BE2C (cell line): ENCODE measurements at places on chromosomes 13 and 19.

GRCh38 chr19:13964776-13965175, 12.5 kb downstream of the DCAF15 start:
- no peak for DNase-seq

DNA sequence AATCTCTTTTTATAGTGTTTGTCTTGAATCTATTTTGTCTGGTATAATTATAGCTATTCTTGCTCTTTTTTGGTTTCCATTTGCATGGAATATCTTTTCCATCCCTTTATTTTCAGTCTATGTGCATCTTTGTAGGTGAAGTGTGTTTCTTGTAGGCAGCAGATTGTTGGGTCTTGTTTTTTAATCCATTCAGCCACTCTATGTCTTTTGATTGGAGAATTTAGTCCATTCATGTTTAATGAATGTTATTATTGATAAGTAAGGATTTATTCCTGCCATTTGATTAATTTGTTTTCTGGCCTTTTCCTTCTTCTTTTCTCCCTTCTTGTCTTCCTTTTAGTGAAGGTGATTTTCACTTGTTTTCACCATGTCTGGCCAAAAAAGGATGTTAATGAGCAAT, 11.7 kb upstream of the ZDHHC20 start:
- DNase-seq, result no peak

GRCh38 chr19:3149526-3150505, 14.0 kb downstream of the GNA15 start:
- no peak for DNase-seq

- DNase-seq, result no peak
Measured at GRCh38 chr13:40756042-40756441, 14.9 kb downstream of the MRPS31 start.

GRCh38 chr13:95204231-95204765, 97.0 kb downstream of the ABCC4 start:
- DNase-seq, result no peak

DNA sequence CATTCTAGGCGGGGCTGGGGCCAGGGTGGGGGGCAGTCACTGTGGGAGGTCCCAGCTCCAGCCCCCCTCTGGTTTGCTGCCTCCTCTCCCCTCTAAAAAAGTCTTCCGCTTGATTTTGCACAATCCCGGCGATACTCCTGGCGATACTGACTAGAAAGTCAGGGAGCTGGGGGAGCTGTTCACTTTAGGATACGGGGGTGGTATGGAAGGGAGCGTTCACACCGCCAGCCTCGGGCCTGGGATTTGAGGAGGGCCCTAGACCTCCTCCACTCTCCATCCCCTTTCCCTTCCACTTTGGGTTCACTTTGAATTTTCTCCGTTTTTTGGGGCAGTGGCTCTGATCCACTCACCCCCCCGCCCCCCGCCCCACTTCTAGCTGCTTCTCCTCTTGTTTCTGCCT, 35.0 kb downstream of the KEAP1 start:
- DNase-seq, result no peak

DNA sequence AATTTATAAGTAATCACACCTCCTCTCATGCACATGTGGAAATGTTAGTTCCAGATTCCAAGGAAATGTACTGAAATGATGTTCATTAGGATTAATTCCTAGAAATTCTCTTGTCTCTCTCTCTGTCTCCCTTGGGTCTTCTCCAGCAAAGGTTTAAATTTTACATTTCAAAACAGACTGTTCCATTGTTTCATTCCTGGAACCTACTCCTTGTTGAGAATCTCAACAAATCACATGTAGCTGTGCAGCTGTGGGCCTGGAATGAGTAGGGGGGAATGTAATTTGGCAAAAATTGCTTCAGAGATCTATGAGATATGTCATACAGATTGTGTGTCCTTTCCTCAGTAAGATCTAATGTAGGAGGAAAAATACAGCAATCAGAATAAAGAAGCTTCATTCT, 46.2 kb upstream of the RFXAP start:
- no peak for DNase-seq

DNA sequence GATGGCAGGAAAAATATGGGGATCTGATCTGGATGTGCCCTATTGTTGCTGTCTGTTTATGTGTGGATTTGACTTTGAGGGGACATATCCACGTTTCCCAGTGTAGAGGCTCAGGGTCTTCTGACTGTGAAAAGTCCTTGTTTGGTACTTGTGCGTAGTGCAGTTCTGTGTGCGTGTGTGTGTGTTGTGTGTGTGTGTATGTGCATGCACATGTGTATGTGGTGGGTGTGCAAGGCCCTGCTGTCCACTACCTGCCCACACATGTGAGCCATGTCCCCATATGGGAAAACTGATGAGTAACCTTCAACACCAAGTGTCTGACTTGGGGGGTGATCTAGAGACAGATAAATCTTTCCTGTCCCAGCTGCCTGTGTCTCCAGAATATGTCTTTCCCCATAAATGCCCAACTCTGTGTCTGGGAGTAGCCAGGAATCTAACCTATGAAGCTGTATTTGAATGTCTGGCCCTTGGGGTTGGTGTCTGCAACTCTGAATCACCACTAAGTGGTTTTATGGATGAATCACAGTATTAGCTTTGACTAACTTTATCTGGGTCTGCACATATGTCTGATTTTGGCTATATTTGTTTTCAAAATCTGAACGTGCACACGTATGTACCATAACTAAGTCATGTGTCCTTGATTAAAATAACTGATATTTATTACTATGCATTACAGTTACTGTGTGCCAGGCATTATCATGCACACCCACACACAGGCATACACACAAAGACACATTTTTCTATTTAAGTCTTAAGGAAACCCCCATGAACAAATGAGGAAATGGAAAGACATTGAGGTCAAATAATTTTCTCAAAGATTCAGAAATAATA, 17.4 kb downstream of the KLK2 start:
- DNase-seq, result no peak

GRCh38 chr19:54727562-54727961, 3.3 kb downstream of the KIR3DL3 start:
- no peak for DNase-seq

GRCh38 chr13:102970542-102970941, 95.7 kb downstream of the SLC10A2 start:
- DNase-seq, result no peak

DNA sequence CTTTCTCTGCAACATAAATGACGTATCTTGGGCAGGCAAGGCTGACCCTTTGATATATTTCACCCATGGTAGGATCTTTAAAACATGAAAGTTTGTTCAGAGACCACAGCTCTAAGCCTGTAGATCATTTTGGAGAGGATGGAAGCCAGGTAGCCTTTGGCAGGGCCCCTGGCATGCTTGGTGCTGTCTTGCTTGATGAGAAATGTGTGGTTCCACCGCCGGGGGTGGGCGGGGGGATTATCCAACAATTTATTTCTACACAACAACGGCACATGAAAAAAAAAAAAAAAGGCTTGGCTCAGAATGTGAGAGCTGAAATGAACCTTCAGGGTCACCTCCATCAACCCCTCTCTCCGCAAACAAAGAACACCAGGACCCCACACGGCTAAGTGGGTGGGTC, 112.9 kb upstream of the MBNL2 start:
- no peak for DNase-seq

- no peak for DNase-seq
Measured at GRCh38 chr13:45626731-45627374, 11.3 kb upstream of the ERICH6B start.

DNA sequence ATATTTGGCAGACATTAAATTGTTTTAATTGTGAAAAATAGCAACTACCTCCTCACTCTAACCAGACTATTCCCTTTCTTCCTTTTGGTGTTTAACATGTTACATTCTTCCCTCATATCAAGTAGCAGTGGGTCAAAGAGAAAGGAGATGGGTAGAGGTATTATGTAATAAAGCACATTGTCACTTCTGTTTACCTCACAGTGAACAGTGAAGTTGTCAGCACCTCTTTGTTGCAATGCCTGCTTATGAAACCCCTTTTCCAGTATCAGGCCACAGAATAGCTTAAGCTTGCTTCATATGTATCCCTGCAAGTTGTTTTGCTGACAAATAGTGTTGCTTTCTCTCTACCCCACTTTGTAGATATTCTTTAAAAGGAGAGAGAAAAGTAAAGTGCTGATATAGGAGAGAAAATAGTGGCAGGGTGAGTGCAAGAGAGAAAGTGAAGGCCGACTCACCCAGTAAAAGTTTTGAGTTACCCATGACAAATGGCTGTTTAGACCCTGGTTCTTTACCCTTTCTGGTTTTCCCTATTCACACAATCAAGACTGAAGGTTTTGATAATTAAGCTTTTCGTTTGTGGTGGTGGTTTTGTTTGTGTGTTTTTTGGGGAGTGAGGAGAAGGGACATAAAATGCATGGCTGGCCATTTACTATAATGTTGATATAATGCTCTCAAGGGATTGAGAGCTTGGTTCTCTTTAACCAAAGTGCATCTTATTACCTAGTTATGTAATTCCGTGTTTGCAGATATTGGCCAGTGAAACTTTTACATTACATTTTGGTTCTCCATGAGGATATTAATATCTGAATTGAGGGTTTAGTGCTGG, 3.7 kb downstream of the ITM2B start:
- DNase-seq, result no peak

GRCh38 chr13:99662678-99663077, 161.4 kb downstream of the TM9SF2 start:
- no peak for DNase-seq

- DNase-seq, result peak; percentile 77
Measured at GRCh38 chr19:3276341-3276799, 51.9 kb downstream of the CELF5 start.

- no peak for DNase-seq
Measured at GRCh38 chr13:89401264-89401675, 1730.1 kb downstream of the SLITRK5 start.

DNA sequence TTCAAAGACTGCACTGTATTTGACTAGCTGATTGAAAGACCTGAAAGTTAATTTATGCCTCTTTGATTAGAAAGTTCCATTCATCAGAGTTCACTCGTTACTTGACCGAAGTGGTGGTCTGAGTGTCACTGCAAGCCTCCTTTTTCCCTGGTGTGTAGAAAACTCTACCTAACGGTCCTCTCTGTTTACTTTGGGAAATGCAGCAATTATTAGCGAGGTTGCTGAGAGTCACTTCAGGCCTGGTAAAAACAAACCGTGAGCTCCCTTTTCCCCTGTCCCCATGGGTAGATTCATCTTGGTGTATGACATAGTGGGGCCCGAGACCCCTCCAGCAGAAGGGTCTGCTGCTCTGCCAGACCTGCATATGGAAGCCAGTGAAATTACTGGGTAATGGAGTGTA, 126.8 kb upstream of the RNF113B start:
- no peak for DNase-seq

DNA sequence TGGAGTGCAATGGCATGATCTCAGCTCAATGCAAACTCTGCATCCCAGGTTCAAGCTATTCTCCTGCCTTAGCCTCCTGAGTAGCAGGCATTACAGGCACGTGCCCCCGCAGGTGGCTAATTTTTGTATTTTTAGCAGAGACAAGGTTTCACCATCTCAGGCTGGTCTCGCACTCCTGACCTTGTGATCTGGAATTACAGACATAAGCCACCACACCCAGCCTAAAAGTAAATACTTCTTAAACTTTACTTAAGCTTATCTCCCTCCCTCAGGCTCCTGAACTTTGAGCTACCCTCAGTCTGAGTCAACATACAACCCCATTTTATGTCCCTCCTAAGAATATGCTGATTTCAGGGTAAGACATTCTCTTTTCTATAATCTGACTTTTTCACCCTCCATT, 66.1 kb downstream of the ZNF486 start:
- DNase-seq, result no peak

DNA sequence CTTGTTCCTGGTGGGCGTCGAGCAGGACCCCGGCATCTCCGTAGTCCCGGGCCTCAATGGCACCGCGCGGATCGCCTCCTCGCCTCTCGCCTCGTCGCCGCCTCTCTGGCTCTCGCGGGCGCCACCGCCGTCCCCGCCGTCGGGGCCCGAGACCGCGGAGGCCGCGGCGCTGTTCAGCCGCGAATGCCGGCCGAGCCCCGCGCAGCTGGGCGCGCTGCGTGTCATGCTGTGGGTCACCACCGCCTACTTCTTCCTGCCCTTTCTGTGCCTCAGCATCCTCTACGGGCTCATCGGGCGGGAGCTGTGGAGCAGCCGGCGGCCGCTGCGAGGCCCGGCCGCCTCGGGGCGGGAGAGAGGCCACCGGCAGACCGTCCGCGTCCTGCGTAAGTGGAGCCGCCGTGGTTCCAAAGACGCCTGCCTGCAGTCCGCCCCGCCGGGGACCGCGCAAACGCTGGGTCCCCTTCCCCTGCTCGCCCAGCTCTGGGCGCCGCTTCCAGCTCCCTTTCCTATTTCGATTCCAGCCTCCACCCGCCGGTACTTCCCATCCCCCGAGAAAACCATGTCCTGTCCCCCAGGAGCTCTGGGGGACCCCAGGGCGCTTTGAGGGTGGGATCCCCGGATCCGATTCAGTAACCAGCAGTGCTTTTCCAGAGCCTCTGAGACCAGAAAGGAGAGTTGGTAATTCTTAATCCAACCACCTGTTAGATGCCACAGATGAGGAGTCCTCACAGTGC, 885 bp downstream of the MLNR start:
- no peak for DNase-seq

DNA sequence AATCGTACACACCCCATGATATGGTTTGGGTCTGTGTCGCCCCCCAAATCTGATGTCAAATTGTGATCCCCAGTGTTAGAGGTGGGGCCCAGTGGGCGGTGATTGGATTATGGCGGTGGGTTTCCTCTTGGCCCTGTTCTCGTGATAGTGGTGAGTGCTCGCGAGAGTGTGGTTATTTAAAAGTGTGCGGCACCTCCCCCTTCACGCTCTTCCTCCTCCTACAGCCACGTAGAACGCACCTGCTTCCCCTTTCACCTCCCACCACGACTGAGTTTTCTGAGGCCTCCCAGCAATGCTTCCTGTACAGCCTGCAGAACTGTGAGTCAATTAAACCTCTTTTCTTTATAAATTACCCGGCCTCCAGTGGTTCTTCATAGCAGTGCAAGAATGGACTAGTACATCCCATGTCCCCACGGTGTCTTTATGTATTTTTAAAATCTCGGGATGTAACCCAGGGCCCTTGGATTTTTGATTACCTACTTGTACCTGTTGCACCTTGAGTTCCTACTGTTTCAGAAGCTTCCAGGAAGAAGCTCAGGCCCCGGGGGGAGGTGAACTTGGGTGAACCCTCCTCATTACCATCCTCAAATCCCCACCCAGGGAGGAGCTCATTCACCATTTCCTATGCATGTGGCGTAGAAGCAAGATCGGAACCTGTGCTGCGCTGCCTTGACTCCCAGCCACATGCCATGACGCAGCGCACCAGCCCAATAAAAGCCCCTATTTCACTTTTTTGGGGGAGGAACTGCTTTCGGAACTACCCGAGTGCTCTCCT, 52.4 kb downstream of the TEX29 start:
- no peak for DNase-seq

- no peak for DNase-seq
Measured at GRCh38 chr19:4415352-4415751, 12.9 kb downstream of the CHAF1A start.

DNA sequence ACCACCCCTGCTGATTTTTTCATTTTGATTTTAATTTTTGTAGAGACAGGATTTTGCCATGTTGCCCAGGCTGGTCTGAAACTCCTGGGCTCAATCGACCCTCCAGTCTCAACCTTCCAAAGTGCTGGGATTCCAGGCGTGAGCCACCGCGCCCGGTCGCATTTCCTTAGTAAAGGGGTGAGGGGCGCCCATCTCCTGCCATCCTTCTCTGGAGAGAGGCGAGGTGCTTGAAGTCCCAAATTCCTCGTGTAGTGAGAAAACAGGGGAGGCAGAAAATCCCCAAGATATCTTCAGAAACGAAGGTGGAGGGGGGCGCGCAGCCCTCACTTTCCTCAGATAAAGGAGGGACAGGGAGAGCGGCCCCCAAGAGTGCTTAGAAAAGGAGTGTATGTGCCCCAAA, 21.0 kb upstream of the GATAD2A start:
- DNase-seq, result no peak

- no peak for DNase-seq
Measured at GRCh38 chr13:77981281-77981881, 62.8 kb upstream of the EDNRB start.
